ENCODE measurements at places on chromosomes 5 and 9. TPM values are rescaled to one million over a fixed set of nuclear protein-coding genes. Genes with fewer than 3 reads are reported as not detected.

The ANKRD18B gene
- 3.1 TPM for total RNA-seq

The IFNA2 gene
- total RNA-seq, result not detected

The ISL1 gene
- not detected for total RNA-seq

The SLC6A19 gene
- not detected for total RNA-seq

The LCN6 gene
- total RNA-seq, result not detected

The DOK3 gene
- total RNA-seq, result 0.36 TPM

The FAM153A gene
- 0.12 TPM for total RNA-seq

The MARVELD2 gene
- total RNA-seq, result 13.1 TPM

The TRPM6 gene
- total RNA-seq, result 1.6 TPM

The TTC33 gene
- 7.6 TPM for total RNA-seq

The PTTG1 gene
- 963 TPM for total RNA-seq

The NR5A1 gene
- not detected for total RNA-seq

The PTGES gene
- total RNA-seq, result 15.3 TPM

The ZCCHC7 gene
- total RNA-seq, result 8.8 TPM

The GABRA1 gene
- not detected for total RNA-seq

The CCL21 gene
- not detected for total RNA-seq

The DNAI1 gene
- total RNA-seq, result not detected

The ALDH7A1 gene
- 28.2 TPM for total RNA-seq

The LVRN gene
- 0.58 TPM for total RNA-seq

The OR1J2 gene
- not detected for total RNA-seq

The ALDH1B1 gene
- 47.5 TPM for total RNA-seq

The ERCC6L2 gene
- total RNA-seq, result 60.0 TPM

The CHSY3 gene
- 2.5 TPM for total RNA-seq

The DMRTA1 gene
- 0.14 TPM for total RNA-seq

The POU5F2 gene
- 0.07 TPM for total RNA-seq

Data from epithelial cell of proximal tubule (primary cell).